ENCODE measurements at places on chromosomes 1 and 21.
A peak's percentile ranks its signal among the peaks of the same experiment; 100 is the strongest.

GRCh38 chr1:33140153-33141149, 41.4 kb downstream of the TRIM62 start:
- no peak for DNase-seq

DNA sequence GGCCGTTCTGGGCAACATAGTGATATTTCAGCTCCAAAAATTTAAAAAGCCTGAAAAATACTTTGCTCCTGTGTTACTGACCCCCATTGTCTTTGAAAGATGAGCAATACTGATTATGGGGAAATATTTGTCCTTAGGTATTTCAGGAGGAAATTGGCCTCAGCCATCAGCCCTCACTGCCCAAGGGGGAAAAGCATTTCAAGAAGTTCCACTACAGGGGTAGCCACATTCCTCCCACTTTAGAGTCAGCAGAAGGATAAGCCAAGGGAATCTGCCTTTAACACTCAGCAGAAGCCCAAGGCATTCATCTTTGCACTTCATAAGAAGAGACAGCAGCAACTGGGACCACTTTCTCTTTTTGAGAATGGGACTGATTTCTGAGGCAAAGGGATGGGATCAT, 40.5 kb upstream of the ZNF326 start:
- DNase-seq = no peak

DNA sequence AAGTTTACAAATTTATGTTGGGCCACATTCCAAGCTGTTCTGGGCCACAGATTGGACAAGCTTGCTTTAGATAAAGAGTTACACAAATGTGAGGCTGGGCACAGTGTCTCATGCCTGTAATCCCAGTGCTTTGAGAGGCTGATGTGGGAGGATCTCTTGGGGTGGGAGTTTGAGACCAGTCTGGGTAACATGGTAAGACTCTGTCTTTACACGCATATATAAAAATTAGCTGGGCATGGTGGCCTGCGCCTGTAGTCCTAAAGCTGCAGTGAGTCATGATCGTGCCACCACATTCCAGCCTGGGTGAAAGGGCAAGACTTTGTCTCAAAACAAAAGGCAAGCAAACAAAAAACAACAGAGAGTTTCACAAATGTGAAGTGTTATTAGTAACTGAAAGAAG, 5.9 kb upstream of the VCAM1 start:
- DNase-seq = no peak

GRCh38 chr1:31397360-31398095, 15.5 kb upstream of the SERINC2 start:
- no peak for DNase-seq

- DNase-seq = no peak
Measured at GRCh38 chr1:79638382-79638781, 631.9 kb upstream of the ADGRL4 start.

DNA sequence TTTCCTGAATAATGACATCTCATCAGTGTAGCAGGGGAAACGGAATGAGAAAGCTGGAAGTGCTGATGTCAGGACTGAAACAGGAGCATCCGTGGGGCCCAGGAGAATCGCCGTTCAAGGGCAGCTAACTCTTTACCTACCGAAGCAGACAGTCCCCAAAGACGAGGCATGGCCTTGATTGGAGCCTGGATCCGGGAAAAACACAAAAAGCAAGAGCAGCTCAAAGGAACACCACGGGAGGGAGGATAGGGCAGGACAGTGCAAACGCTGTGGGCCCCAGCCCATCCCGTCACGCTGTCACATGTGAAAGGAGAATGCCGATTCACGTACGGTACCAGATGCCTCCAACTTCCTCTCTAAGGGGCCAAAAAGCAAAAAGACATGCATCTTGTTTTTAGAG, 34.9 kb downstream of the WNT9A start:
- no peak for DNase-seq

DNA sequence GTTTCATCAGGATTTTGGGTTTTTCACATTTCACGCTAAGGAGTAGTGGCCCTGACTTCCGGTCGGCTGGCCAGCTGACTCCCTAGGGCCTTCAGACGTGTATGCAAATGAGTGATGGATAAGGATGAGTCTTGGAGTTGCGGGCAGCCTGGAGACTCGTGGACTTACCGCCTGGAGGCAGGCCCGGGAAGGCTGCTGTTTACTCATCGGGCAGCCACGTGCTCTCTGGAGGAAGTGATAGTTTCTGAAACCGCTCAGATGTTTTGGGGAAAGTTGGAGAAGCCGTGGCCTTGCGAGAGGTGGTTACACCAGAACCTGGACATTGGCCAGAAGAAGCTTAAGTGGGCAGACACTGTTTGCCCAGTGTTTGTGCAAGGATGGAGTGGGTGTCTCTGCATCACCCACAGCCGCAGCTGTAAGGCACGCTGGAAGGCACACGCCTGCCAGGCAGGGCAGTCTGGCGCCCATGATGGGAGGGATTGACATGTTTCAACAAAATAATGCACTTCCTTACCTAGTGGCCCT, 23.1 kb upstream of the TNFRSF1B start:
- peak; percentile 38 for DNase-seq

DNA sequence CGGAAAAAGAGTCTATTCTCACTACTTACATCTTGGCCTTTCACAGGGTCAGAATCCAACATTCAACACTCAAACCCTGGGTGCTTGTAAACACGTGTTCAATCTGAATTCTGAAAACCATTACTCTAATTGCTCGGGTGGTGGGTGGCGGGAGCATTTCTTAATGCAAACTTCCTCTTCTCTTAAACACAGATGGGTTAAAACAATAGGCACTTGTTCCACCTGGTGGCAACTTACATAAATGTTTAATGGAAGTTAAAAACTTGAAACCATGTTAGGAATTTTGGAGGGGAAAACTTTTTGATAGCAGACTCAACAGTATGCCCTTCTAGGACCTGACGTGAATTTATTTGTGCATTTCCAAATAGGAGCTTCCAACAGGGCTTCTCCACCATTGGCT, 23.4 kb upstream of the TDRD10 start:
- peak; percentile 41 for DNase-seq

GRCh38 chr1:210841926-210842625, 291.9 kb downstream of the KCNH1 start:
- DNase-seq = no peak

DNA sequence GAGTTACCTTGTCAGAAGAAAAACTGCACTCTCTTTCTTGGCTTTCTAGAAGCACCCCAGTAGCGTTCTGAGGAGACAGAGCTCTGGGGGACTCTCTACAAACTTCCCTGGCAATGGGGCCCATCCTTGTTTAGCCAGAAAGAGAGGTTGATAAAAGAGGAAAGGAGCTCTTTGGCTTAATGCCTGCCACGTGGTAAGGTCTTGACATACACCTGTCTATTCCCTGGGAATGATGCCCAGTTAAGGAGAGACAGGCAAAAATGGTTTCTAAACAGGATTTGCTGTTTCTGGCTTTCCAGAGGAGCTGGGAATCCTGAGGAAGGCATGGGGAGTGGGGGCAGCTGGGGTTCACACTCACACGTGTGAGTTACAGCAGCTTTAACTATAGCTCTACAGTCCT, 30.2 kb upstream of the IL20 start:
- no peak for DNase-seq

- DNase-seq = no peak
Measured at GRCh38 chr1:18386591-18386990, 94.1 kb upstream of the KLHDC7A start.

DNA sequence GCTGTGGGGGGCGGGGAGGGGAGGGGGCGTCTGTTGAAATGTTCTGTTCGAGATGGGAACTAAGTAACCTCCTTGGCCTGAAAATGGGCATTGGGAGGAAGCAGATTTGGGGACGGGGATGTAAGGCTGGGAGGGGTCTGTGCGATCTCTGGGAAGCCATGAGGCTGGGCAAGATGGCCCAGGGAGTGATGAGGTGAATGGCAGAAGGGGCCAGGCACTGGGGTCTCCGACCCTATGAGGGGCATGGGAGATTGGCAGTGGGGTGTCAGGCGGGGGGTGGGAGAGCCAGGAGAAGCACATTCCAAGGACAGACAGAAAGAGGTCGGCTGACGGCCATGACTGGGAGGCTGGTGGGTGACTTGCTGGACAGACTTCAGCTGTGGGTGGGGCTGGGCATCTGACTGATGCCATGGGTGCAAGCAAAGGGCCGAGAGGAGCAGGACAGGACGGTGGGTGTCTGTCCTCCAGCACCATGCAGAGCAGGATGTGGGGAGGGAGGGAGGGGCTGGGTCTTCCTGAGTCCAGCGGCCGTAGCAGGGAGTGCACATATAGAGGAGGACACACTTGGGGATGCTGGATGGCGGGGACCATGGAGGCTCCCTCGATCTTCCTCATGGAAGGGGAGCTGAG, 30.0 kb upstream of the COL18A1 start:
- no peak for DNase-seq

DNA sequence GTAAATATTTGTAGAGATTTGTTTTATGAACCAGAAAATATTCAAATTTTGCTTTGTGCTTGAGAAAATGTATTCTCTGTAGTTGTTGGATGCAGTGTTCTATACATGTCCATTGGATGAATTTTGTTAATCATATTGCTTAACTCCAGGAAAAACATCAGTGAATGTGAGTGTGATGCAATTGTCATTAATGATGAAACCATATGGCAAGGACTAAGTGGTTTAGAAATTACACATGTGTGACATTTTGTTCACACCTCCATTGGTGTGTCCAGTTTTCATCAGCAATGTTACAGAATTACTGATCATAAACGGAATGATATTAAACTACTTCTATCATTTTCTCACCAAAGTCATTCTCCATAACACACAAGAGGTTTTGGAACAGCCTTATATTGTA, 151.8 kb upstream of the ST6GALNAC5 start:
- no peak for DNase-seq

DNA sequence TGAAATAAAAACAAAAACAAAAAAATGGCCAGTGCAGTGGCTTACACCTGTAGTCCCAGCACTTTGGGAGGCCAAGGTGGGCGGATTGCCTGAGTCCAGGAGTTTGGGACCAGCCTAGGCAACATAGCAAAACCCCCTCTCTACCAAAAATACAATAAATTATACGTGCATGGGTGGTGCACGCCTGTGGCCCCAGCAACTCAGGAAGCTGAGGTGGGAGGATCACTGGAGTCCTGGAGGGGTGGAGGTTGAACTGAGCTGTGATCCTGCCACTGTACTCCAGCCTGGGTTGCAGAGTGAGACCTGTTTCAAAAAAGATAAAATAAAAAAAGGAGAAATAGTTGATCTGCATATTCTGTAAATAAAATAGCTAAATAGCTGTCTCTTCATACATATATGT, 41.2 kb downstream of the HS2ST1 start:
- no peak for DNase-seq

- DNase-seq = no peak
Measured at GRCh38 chr1:231828182-231828920, 201.8 kb downstream of the DISC1 start.

GRCh38 chr1:240426051-240426450, 185.9 kb downstream of the GREM2 start:
- DNase-seq = no peak

- peak; percentile 16 for DNase-seq
Measured at GRCh38 chr1:152141971-152142584, 16.9 kb downstream of the RPTN start.

DNA sequence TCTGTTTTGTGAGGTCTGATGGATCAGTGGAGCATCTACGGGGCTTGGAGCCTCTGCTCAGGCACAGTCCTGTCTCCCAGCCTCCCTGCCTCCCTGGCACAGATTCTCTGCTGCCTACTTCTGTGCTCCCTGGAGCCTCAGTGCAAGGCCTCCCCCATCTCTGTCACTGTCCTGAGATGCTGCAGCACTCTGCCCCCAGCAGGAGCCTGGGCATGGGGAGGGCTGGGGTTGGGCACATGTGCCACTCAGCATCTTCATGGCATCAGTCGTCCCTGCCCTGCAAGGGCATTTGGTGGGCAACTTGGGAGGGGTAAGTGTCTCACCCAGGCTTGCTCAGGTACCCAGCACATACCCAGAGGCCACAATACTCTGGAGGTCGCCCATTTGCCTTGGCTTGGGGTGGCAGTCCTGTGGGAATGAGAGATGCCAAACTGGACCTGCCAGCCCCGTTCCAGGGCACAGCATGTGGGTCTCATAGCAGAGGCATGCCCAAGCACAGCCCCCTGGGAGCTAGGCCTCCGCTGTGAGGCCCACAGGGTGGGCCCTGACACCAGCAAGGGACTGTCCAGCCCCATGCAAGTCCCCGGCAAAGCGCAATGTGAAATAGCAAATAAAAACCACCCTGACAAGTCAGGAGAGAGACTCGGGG, 28.7 kb downstream of the PADI3 start:
- DNase-seq = no peak

DNA sequence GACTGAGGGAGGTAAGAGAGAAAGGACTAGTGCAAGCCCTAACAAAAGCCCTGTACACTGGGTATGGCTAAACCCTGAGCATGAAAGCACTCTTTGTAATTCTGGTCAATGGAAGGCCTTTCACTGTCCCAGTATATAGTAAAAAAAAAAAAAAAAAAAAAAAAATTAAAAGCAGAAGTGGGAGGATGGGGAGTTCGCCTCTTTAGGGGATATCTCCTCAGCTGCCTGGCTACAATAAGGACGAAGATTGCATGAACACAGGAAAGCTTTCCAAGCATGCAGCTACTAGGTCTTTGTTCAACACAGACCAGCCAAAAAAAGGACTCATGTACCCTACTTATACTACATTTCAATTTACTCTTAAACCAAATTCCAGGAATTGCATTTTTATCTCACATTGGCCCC, 59.1 kb downstream of the EIF4G3 start:
- no peak for DNase-seq

GRCh38 chr1:101964708-101965107, 32.0 kb downstream of the OLFM3 start:
- DNase-seq = no peak

- peak; percentile 70 for DNase-seq
Measured at GRCh38 chr1:113784104-113784779, 25.0 kb upstream of the PHTF1 start.

- peak; percentile 55 for DNase-seq
Measured at GRCh38 chr1:37890378-37891014, 31.1 kb upstream of the MTF1 start.

GRCh38 chr1:1020000-1020404, at the start of gene AGRN:
Gene AGRN (plus strand): TSS chr1:1020120. CDS start chr1:1020173, 53 bp downstream.
- no peak for DNase-seq

GRCh38 chr1:204641455-204641854, 44.1 kb downstream of the LRRN2 start:
- DNase-seq = no peak

DNA sequence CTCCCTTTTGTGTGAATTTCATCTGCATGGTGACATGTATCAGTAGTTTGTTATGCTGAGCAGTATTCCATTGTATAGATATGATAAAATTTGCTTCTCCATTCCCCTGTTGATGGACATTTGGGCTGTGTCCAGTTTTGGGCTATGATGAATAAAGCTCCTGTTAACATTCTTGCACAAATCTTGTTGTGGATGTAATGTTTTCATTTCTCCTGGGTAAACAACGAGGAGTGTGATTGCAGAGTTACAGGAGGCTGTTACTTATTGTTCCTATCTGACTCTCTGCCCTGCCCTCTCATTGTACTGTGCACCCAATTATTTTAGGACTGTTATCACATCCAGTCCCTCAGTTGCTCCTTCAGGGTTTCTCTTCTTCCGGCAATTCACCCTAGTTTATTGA, 24.2 kb downstream of the MAPKAPK2 start:
- no peak for DNase-seq

- DNase-seq = no peak
Measured at GRCh38 chr1:21269461-21270085, 20.7 kb downstream of the ECE1 start.

DNA sequence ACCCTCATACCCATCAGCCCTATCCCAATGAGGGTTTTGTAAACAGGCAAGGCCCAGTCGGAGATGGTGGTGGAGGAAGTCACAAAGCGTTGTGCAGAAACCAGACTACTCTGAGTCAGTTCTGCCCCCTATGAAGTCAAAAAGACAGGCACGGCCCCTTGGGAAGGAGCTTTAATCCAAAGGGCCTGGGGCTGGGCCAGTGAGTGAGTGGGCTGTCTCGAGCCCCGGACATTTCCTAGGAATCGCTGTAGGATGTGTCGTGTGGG, 442 bp upstream of the AHCYL1 start:
- no peak for DNase-seq

- no peak for DNase-seq
Measured at GRCh38 chr1:62778208-62778607, 5.7 kb upstream of the ATG4C start.

Measured in CD4-positive, alpha-beta T cell treated with Interleukin-21 for 1 hour (primary cell).